Activated T-helper 17 cell treated with anti-CD3 and anti-CD28 coated beads, Interleukin-2, amount 50 U/mL, for 72 hours (primary cell): ENCODE measurements at places on chromosomes 3 and 15. TPM values are rescaled to one million over a fixed set of nuclear protein-coding genes. Genes with fewer than 3 reads are reported as not detected.

GRCh38 chr3:111607240-111607920 lies 12.2 kb upstream of the ZBED2 start:
- no peak for ATAC-seq

Gene CHRD
- 0.05 TPM for total RNA-seq

DNA sequence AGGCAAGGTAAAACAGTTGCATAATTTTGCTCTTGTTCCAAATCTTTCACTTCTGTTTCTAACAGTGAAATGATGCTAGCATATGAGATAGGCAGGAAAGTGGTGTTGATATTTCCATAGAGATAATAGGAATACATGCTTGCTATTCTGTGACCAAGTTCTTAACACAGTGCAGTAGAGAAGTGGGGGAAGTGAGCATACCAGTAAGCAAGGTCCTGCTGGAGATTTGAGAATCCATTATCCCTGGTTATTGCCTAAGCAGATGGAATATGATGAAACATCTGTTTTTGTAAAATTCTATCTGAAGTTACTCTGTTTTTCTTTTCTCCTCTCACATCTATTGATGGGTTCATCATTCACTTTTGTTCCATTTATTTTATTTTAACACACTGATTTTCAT lies 28.7 kb downstream of the USP8 start:
- no peak for ATAC-seq

DNA sequence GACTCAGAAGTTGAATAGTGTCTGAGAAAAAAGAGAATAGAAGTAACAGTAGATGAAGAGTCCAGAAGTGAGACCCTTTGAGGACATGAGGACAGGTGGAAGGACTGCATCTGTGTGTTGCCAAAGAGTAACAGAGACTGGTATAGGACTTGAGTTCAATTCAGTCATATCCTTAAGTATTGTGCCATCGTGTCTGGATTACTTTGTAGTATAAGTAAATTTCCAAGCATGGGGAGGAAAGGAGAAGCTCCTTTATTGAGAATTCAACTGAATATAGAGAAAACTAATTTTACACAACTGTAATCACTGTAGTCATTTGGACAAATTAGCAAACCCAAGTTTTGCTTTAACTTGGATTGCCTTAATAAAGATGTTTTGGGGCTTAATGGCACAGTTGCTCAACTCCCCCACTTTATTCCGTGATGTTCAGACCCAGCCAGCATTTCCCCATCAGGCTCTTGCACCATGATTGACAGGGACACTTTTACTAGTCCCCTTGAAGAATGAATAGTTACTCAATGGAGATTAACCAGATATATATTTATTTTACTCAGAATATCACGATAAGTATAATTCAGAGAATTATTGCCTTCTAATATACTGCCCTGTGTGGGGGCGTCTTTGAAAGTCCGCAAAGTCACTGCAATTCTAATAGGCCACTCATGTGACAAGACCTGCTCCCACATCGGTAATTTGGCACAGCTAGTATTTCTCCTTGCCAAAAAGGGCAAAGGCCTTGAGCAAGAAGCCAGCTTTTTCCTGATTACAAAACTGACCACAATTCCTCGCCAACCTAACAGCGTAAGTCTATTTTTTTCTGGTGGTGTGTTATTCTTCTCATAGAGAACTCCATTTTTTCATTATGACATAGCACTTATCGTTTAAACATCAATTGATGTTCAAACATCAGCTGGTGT lies 61.3 kb downstream of the PPARG start:
- no peak for ATAC-seq

Gene GREM1
- total RNA-seq, result not detected

- no peak for ATAC-seq
Measured at GRCh38 chr3:174132006-174132405, 727.1 kb upstream of the NAALADL2 start.

- peak; percentile 91 for ATAC-seq
Measured at GRCh38 chr3:18703798-18704197, 278.7 kb upstream of the SATB1 start.

Gene REC114
- total RNA-seq, result not detected

GRCh38 chr3:51276046-51276445 lies 109.0 kb upstream of the MANF start:
- no peak for ATAC-seq

GRCh38 chr3:186099178-186099577 lies 9.7 kb downstream of the ETV5 start:
- ATAC-seq, result no peak

DNA sequence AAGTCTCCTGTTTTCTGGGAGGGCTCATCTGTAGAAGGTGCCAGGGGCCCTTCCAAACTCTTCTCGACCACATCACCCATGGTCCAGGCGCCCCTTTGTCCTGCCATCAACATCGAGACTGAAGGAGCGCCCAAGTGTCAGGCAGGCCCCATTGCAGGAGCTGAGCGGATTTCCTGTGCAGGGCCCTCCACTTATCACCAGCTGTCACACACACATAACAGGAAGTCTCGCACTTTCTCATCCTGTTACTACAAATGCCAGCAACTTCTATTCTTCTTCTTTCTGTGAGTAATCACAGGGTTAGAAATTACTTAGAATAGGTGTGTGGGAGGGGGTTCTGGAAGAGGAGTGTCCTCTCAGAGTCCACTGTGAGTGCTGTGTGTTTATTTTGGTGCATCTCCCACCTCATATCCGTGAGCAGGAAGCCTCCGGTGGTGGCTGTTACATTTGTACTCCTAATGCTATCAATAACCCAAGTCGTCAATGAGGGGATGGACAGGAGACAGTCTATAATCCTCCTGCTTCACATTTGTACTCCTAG lies at the start of gene KLHL6:
Gene KLHL6, minus strand, starts transcription at position 166 of the 541 bp plus-strand sequence. Its CDS starts 53 bp downstream, at position 113.
- ATAC-seq, result peak; percentile 84

Gene PIGBOS1
- 7.8 TPM for total RNA-seq

DNA sequence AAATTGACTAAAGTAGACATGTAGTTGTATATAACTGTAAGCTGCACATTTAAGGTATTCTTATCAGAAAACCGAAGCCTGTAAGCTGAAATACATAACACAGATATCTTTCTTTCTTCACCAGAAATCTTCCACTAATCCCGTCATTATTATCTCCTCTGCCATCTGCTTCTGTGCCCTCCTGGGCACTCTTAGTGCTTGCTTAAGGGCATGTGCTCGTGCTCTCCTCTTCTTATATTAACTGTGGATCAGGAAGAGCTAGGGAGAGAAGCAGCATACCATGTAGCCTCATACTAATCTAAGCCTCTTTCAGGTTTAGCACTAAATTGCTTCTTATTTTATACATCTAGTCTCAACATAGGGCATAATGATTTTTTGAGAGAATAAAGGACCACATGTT lies 60.8 kb downstream of the RIOX2 start:
- no peak for ATAC-seq

Gene FURIN
- 771 TPM for total RNA-seq

DNA sequence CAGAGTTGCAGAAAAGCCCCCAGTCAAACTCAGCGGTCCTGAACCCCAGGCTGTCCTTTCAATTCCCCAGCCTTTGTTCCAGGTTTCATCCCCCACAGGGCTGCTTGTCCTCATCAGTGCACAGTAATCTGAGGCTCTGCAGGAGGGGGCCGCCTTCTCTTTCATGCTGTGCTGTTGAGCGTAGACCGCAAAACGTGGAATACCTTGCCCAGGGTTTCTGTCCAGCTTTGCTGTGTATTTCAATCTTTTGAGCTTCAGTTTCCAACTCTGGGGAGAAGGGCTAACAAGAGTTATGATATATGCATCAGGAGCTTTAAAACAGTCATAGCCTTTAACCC lies 64.8 kb downstream of the FAM43A start:
- no peak for ATAC-seq

DNA sequence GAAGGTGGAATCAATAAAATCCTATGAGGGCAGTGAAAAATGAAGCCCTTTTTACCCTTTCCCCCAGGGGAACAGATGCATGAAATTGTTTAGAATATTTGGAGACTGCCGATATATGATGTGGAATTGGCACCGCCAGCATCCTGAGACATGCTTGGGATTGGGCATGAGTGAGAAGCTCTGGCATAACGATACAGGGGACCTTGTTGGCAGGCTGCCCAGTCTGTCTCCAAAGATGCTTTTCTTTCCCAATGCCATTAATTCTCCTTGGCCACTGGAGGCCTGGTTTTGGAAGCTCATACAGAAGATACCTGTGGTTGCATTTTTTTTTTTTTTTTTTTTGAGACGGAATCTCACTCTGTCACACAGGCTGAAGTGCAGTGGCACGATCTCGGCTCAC lies 800.6 kb upstream of the LMCD1 start:
- ATAC-seq, result no peak

DNA sequence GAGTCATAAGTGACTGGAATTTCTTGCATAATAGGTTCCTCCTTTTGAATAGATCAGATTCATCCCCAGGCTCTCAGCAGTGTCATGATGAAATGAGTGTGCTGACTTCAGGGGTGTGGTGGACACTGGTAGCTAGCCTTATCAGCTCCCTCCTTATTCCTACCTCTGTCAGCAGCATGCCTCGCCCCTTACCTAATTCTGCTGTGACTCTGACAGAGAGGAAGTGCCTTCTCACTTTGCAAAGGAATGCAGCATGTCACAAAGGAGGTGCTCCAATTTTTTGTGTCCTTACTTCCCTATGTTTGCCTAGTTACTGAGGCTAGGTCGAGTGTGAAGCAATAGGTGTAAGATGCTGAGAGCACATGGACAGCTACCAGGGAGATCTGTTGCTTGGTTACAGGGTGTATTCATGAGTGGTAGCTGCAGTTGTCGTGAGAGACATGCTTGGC lies 90.6 kb downstream of the TNFAIP8L3 start:
- ATAC-seq, result no peak

DNA sequence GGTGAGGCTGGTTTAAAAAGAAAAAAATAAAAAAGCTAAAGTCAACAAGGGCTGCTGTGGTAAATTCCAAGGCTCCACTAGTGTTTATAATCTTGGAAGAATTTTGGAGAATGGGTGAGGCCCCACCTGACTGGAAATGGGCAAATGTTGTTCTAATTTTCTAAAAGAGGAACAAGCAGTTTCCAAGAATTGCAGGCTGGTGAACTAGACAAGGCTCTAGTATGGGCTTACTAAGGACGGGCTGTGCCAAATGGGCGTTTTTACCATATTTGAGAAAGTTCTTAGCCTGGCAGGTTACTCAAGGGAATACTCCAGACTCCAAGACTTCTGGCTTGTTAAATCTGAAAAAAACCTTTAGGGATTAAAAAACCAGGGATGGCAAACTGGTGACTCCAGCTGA lies 67.0 kb upstream of the ABHD2 start:
- no peak for ATAC-seq

- ATAC-seq, result no peak
Measured at GRCh38 chr3:9864200-9864927, 15.7 kb downstream of the CIDEC start.

DNA sequence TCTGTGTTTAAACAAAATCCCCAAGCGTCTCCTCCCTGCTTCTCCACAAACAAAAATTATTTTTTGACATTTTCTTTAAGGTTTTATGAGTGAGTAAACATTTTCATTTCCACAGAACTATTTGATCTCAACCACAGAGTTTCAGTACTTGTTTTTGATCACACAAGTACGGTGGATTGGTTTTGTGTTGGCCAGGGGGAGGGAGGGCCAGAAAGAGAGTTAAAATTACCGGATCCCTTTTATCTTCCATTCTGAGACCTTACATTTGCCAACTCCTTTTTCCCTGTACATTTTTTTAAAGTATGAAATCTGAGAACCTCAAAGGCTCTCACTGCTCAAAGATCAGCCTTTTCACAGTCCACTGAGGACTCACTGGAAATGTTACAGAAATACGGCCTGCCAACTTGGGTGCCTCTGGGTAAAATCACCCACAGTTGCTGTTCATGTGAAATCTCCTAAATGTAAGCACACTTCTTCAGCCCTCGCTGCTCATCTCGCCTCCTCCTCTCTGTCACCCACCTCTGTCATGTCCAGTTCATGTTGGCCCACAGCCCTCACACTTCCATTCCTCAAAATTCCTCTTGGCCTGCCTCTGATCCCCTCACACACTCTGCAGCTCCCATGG lies 1.7 kb downstream of the HOMER2 start:
- ATAC-seq, result peak; percentile 73

- no peak for ATAC-seq
Measured at GRCh38 chr3:5238545-5238944, 51.0 kb downstream of the EDEM1 start.

Gene NMNAT3
- total RNA-seq, result 0.76 TPM

Gene GNAT1
- total RNA-seq, result not detected

DNA sequence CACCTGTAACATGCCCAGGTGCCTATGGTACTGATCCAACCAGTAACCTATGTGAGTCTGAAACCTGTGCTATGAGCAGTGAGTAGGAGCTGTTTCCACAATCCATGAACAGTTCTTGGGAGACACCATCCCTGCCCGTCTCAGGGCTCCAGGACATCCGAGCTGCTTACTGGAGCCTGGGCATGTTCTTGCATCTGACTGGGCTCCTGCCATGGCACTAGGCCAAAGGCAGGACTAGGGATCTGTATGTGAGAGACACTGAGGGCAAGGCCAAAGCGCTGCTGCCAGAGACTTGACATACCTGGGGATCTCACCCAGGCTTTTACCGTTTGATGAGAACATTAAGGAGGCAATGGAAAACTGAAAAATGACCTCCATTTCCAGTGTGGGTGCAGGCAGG lies 59.8 kb downstream of the WDR76 start:
- ATAC-seq, result no peak
